Psoas muscle (tissue), 8 donors: ENCODE measurements at places on chromosomes 12 and 14. TPM values are rescaled to one million over a fixed set of nuclear protein-coding genes. Genes with fewer than 3 reads are reported as not detected.

Gene CYP46A1
- 0.50 TPM for total RNA-seq

Gene AACS
- 4.0 TPM for total RNA-seq

Gene PLA2G1B
- total RNA-seq: 1.0 TPM

Gene CCDC177
- total RNA-seq: not detected

Gene C1R
- 67.2 TPM for total RNA-seq

Gene NFATC4
- 12.0 TPM for total RNA-seq

Gene GPR84
- 0.40 TPM for total RNA-seq

Gene SERPINA5
- 7.2 TPM for total RNA-seq

Gene MYH6
- total RNA-seq: 138 TPM

Gene ENDOU
- not detected for total RNA-seq

Gene FAM186B
- 0.44 TPM for total RNA-seq

DNA sequence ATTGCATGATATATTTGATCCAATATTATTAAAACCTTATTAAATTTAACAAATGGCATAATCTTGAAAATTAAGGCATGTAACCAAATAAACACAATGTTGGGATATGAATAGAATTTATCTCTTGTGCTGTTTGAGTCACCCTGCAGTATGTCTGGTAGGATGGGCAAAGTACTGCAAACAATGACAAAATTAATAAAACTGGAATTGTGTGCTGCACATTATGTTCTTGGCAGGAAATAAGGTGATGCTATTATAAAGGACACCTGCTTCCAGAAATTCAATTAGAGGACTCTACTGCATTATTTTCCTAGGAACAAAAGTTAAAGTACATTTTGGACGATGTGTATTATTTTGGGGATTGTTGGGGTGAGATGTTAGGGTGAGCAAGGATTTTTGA lies 132.7 kb downstream of the PPFIA2 start:
- DNase-seq: no peak

GRCh38 chr12:31477687-31478086 lies 113.2 kb downstream of the DENND5B start:
- DNase-seq: no peak

DNA sequence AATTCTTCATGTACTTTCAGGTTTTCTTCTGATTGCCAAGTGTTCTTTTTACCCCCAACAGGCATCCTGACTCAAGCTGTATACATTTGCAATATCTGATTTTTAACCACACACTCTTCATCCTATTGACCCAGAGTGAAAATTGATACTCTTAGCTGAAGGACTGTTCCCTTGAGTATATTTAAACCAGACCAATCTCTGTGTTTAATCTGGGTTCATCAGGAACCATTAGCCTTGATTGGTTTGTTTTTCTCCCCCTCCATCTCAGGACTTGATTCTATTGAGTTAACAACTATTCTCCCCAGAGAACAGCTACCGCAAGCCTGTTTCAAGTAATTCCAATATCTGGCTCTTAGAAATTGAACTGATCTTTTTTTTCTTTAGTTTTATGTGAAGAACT lies 222.3 kb upstream of the NOVA1 start:
- DNase-seq: no peak

- DNase-seq: no peak
These were observed 53.4 kb upstream of the DIO2 start for GRCh38 chr14:80264702-80265101.

DNA sequence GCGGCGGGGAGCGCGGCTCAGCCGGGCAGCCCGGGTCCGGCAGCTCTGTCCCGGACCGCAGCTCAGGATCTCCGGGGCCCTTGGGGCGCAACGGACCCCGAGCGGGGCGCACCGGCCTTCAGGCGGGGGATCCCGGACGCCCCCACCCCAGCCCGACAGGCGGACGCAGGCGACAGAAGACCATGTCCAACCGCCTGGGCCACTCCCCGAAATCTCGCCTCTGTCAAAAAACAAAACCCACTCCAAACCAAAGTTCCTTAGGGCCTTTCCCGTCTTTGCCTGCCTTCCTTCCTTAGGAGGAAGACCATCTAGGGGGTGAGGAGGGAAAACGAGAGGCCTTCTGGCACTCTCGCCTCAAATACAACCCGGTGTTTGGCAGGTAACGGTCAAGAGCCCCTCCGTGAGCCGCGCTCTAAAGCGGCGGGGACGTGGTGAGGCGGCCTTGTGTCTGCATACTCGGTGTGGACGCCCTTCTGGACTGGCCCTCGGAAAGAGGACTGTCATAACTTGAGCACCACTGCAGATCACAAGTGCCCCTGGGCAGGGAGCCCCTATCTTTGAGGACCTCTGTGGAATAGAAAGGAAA lies 604 bp downstream of the HCFC2 start:
- peak; percentile 56 for DNase-seq

- DNase-seq: no peak
These were observed 68.1 kb downstream of the LRRC74A start for GRCh38 chr14:76894308-76894707.

DNA sequence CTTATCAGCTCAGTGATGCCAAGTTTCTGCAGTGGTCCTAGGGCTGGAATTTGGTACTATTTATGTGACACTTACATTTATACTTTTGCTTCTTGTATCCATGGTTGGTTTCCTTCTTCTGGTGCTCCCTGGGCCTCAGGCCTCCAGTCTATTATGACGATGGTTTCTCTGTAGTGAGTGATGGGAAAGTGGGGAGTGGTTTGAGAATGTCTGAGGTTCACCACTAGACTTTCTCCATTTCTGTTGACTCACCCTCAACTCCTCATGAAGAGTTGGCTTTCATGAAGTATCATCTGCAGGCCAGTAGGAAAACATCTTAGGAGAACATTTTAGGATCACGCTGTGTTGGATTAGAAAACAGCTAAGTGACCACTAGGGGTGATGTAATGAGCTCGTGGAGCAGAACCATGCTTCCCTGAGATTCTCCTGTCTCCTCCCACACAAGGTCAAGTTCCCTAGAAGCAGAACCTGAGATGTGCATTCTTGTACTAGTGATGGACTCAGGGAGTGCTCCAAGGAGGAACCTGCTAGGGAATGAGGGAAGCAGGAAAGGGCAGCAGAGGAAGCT lies 32.1 kb downstream of the RPH3A start:
- DNase-seq: no peak

GRCh38 chr12:115672086-115672485 lies 605.4 kb downstream of the MED13L start:
- DNase-seq: no peak

GRCh38 chr12:49201595-49202295 lies 12.9 kb upstream of the TUBA1A start:
- no peak for DNase-seq

DNA sequence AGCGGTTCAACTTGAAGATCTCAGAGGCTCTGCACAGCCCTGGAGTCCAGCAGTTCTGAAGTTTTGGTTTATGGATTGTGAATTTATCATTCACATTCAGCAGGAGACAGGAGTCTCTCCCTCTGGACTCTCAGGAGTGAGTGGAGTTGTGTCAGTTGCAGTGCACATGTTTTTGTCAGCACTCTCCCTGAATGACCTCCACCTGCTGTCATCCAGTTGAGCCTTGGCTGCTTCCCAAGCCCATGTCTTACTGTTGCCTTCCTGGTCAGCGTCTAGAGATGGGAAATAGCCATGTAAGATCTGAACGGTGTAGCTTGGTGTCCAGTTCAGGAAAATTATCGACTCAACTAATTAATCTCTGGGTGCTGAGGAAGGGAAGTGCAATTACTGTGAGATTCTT lies 133.2 kb downstream of the PRKCH start:
- peak; percentile 64 for DNase-seq

- no peak for DNase-seq
These were observed 385.6 kb downstream of the SYT1 start for GRCh38 chr12:79250186-79250585.

DNA sequence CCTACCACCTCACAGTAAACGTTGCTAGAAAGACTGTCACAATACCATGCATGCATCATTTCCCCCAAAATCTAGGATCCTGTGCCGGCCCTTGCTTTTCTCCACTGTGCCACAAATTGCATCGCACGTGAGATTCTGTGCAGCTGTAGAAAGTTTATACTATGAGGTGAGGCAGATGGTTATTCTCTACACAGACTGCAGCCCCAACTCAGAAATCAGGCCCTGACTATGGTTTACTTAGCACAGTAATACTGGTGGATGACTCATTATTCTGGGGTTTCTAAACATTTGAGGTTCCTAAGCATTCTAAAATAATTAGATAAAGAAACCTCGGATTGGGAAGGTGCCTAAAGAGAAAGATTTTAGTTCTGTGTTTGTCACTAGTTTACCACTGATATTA lies 163.8 kb upstream of the CCDC198 start:
- DNase-seq: no peak

DNA sequence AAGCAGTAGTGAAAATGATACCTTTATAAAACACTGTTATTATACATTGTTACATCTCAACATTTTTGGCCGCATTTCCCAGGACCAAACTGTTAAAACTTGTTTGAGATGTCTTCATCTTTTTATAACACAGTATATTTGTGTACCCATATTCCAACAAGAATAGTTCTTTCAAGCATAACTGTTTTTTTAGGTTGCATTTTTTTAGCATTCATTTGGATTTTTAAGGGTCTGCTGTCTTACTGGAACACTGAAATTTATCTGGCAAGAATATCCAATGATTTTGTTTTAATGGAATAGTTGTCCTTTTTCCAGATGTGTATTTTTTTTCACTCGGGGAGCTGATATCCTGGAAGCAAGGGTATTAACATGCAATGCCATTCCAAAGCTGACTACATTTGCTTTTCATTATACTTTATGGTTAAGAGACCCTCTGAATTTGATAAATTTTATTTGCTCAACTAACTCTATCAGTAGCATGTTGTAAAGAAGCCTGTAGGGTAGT lies 8.9 kb upstream of the NAV3 start:
- no peak for DNase-seq

DNA sequence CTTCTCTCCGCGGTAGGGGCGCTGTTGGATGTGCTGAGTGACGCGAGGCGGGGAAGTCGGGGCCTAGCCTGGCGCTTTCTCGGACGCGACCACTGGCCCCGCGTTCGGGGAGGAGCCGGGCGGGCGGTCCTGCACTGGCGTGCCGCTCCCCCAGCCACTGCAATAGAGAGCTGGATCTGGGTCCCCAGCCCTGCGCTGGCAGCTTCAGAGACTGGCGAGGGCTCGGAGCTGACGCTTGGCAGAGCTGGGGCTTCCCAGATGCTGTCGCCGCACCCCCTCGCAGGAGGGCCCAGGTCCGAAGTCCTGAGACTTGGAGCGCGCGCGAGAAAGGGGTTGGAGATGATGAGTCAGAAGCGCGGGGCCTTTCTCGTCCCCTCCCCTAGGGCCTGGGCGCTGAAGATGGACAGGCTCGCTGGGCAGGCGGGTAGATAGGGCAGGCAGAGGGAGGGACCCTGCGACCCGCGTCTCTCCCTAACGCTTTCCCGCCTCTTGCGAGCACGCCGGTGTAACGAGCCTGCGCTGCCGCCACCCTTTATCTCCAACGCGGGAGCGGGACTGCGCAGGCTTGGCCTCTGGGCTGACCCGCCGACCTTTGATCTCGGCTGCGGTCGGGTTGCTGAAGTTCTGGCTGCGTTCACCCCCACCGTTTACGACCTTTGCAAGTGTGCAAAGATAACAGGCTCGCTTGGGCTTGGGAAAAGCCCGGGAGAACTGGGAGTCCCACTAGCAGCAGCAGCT lies 3.0 kb downstream of the TMEM253 start:
- peak; percentile 98 for DNase-seq

DNA sequence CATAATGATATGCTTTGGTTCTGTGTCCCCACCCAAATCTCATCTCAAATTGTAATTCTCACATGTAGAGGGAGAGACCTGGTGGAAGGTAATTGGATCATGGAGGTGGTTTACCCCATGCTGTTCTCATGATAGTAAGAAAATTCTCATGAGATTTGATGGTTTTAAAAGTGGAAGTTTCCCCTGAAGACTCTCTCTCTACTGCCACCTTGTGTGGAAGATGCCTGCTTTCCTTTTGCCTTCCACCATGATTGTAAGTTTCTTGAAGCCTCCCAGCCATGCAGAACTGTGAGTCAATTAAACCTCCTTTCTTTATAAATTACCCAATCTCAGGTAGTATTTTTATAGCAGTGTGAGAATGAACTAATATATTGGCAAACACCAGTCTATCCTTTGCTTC lies 260.4 kb upstream of the PPFIA2 start:
- no peak for DNase-seq

DNA sequence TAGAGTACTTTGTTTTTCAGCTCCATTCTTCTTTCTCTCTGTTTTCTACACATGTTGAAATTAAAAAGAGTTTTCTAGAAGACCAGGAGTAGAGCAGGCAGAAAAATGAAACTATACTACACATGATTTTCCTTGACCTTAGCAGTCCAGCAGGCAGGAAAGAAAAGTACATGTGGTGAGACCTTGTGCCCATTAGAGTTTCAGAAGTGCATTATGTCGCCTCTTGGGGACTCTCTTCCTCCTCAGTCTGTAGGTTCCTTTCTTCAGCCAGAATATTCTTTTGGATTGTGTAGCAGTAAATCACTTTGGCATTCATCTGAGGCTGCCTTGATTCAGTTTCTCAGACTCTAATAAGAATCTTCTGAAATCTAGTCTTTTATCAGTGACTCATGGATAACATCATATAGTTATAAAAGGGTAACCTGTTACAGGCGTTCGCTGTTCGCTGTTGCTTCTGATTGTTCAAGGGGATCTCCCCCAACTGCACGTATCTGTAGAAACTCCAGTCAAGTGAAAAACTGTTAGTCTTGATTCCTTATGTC lies 161.8 kb downstream of the ANO4 start:
- no peak for DNase-seq

GRCh38 chr12:5257763-5258495 lies 174.0 kb upstream of the NTF3 start:
- DNase-seq: no peak

GRCh38 chr12:93686572-93687356 lies 9.6 kb downstream of the CRADD start:
- DNase-seq: no peak

DNA sequence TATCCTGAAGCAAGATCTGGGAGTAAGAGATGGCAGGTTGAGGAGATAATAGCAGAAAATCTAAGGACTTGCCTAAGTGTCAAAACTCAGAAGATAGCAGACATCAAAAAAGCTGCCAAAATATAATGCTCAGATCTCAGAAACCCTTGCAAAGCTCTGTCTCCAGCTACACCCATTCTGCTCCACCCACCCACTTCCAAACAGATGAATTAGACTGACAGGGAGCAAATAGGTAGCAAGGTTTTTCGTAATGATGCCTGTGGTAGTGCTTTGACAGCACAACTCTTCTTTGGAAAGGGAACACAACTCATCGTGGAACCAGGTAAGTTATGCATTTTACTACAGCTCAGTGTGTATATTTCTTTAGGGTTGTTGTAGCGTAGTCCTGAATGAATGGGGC lies 132.6 kb downstream of the DAD1 start:
- no peak for DNase-seq

DNA sequence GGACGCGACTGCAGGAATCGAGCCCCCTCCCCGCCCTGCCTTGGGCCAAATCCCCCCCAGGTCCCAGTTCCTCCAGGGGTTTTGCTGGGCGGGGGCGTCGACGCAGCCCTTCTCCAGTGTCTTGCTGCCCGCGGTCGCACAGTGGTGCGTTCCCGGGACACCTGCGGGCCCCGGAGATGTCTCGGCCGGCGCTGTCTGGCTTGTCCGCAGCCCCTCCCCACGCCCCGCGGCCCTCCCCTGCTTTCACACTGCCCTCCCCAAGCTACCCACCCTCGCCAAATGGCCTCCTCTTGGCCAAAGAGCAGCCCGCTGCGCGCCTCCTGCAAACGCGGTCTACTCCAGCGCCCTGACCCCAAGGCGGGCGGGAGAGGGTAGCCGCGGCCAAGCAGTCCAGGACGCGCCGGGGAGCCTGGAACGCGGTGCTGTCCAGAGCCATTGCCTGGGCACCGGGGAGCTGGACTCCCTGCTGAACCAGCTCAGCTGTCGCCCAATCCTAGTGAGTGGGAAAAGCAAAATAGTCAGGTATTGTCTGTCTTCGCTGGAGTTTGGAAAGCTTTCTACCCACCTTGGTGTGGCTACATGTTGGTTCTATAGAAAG lies 122.0 kb downstream of the AACS start:
- DNase-seq: no peak
